Stimulated activated CD8-positive, alpha-beta memory T cell treated with anti-CD3 and anti-CD28 coated beads, Interleukin-7, amount 100 ng/mL, for 4 hours (primary cell): ENCODE measurements at places on chromosomes 2 and 18.

- no peak for DNase-seq
Observed at GRCh38 chr2:230944123-230944653, 19.1 kb upstream of the GPR55 start.

DNA sequence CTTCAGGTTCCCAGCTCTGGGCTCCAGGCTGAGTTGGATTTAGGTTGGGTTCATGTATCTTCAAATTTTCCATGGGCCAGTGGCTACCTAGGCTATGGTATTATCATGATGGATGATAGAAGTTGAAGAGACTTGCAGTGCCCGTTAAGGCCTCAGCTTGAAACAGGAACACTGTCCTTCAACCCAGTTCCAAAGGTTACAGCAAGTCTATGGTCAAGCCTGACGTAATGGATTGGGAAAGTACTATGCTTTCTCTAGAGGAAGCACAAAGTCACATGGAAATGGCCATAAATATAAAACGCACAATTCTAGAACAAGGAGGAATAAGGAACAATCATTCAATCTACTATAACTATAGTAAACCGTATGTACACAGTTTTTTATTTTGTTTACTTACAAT is 593.2 kb downstream of the ZEB2 start:
- DNase-seq = no peak

- DNase-seq = no peak
Observed at GRCh38 chr2:27559228-27559627, 23.6 kb upstream of the ZNF512 start.

DNA sequence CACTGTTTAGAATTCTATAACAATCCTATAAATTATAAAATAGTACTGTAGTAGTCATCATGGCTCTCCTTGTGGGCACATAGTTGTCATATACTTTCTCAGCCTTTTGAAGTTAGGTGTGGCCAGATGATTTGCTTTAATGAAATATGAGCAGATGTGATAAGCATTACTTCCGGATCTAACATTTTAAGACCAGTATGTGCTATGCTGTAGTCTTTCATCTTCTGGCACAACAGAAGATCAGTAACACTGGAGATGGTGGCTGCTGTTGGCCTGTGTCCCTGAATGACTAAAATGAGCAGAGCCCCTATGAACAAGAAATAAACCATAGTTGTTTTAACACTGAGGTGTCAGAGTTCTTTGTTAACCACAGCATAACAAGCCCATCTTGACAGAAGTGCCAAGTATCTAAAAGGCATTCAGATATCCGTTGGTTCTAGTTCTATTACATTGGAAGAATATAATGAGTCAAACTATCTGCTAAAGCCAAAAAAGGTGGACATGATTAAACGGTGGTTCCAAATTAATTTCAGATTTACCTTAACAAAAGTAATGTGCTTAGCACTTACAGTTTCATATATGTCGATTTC is 6.3 kb downstream of the MEX3C start:
- DNase-seq = no peak

- DNase-seq = no peak
Observed at GRCh38 chr18:47898055-47898454, 32.4 kb downstream of the SMAD2 start.

GRCh38 chr2:16123856-16124780 is 183.8 kb downstream of the MYCN start:
- DNase-seq = no peak

DNA sequence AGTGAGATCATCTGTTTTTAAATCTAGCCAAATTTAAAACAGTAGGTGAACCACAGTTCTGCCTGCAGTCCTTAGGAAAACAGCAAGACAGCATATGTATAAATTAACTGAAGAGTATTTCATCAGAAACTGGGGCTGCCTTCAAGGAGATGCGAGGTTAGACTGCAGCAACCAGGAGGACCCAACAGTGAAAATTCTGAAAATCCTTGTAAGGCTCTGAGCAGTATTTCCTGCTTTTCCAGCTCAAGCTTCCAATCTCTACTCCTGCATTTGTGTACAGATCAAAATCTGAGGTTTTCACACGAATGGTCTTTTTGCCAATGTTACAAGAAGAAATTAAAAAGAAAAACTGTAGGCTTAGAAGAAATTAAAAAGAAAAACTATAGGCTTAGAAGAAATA is 43.7 kb downstream of the CERKL start:
- no peak for DNase-seq
